Stimulated activated CD4-positive, alpha-beta T cell treated with anti-CD3 and anti-CD28 coated beads, Interleukin-2, amount 100 ng/mL, for 24 hours (primary cell): ENCODE measurements at places on chromosomes 5 and 9.
A peak's percentile ranks its signal among the peaks of the same experiment; 100 is the strongest.

DNA sequence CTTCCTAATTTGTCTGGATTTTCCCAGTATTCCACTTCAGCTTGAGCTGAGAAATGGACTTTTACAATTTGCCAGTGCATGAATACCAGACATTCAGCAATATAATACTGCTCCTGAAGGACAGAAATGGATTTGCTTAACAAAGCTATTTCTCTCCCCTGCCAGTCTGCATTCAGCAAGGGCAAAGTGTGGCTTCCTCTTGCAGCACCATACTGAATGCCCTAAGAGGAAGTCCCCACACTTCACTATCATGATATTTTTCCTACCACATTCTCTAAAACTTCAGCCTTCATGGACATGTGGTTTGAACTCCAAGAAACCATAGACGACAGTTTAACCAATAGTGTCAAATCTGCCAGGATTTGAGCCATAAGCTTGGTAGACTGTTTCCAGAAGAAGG, 19.8 kb upstream of the TLE4 start:
- DNase-seq = no peak

DNA sequence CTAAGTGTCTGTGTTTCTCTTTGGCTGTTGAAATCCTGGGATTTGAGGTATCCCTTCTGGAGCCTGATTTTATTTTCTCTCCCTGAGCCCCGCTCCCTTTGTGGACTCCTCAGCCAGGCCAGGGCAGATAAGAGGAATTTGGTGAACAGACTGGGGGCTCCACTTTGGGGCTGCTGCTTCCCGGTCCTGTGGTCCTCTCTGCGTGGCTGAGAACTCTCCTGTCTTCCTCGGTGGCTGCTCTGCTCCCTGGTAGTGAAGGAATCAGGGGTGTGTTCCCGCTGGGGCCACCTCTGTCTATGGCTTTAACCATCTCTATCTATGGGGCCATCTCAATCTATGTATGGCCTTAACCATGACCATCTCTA, 71.7 kb upstream of the SH3PXD2B start:
- DNase-seq = no peak

GRCh38 chr5:120228262-120229031, 235.7 kb upstream of the PRR16 start:
- DNase-seq = no peak

- no peak for DNase-seq
These were observed 4.5 kb downstream of the EGR1 start for GRCh38 chr5:138469540-138470321.

DNA sequence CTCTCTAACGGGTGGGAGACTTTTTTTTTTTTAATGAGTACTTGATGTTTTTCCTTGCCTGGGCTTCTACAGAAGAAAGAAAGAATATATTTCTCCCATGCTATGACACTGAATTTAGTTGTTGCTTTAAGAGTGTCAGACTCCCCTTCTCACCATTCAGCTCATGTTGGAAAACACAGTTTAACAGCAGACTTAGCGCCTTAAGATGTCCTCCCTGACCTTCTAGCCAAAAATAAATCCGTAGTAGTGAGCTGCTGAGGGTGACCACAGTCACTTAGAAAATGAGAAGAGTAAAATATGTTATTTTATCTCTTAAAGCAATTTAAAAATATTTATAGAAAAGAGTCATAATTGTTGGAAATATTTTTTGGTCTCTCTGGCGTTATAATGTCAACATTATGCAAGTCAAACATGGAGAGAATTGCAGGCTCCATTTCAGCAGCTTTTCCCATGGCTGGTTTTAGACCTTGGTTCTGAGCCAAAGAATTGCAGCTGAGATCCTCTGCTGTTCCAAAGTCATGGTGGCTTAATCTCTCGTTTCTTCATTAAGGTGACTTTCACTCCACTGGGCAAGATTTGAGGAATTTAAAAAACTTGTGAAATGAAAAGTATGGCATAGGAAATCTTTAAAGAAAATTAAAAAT, 143.5 kb downstream of the GHR start:
- DNase-seq = no peak

DNA sequence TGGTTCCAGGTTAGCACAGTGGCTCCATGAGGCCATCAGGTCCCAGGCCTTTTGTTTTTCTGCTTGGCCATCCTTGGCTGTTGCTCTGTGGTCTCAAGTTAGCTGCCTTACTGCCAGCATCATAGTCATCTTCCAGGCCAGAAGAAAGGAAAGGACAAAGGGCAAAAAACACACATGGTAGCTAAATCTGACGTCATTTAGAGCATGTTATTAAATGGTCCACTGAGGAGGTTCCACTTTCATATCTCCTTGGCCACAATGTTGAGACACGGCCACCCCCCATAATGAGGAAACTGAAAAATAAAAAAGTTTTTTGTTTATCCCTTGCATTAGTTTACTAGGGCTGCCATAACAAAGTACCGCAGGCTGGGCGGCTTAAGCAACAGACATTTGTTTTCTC, 106.4 kb upstream of the NIPBL start:
- DNase-seq = no peak

DNA sequence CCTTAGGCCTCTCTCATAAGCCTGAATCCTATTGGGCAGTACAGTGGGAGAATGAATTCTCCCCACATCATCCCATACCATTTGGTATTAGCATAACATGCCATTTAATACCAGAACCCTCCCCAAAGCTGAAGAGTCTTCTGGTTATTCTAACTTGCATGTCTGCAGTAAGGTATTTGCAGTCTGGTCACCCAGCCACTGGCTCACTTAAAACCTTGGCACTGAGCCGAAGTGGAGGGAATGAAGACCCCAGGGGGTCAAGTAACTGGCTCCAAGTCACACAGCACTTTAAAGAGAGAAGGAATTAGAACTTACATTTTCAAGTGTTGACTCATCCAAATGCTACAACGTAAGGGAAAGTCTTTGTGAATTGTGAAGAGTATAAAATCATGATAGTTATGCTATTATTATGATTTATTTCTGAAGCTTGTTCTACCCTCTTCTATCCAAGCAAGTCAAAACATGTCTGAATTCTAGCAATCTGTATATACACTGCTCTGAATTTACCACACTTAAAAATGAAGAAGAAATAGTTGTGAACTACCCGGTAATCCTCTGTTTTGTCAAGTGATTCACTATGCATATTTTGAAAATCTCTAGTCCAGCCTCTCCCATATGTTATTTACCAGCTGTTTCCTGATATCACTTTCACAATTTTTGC, 28.5 kb downstream of the GLRA1 start:
- no peak for DNase-seq

DNA sequence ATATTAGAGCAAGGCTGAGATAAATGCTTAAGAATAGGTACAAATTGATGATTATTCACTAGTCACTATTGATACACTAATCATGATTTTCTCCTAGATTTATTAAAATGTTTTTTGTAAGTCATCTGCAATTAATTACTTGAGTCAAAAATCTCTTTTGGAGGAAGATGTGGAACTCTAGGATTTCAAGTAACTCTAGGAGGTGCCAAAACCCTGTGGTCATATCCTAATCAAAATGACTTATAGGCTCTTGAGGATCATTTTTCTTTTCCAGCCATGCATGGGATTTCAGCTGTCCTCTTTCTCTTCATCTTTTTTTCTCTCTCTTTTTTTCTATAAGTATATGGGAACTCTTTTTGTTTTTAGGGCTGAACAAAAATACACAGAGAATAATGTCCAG, 141.8 kb upstream of the CD180 start:
- DNase-seq = no peak

GRCh38 chr5:143434261-143435209, 31.0 kb upstream of the NR3C1 start:
- peak; percentile 44 for DNase-seq

DNA sequence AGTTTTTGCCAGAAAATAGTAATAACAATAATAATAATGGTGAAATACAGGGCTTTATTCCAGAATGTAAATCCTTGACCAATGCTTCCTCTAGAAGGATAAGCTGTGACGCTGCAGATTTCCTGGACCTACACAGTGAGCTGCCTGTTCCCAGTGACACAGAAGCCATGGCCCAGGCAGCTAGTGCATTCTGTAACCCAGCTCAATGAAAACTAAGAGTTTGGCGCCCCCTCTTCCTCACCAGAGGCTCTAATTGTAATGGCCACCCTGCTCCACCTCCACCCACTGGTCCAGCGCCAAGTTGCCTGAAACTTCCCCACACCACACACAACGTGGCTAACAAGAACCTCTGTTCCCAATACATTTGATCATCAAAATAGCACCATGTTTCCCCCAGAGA, 248.1 kb downstream of the CETN3 start:
- DNase-seq = no peak

- DNase-seq = no peak
These were observed 77.6 kb downstream of the KLHL3 start for GRCh38 chr5:137658324-137658723.

DNA sequence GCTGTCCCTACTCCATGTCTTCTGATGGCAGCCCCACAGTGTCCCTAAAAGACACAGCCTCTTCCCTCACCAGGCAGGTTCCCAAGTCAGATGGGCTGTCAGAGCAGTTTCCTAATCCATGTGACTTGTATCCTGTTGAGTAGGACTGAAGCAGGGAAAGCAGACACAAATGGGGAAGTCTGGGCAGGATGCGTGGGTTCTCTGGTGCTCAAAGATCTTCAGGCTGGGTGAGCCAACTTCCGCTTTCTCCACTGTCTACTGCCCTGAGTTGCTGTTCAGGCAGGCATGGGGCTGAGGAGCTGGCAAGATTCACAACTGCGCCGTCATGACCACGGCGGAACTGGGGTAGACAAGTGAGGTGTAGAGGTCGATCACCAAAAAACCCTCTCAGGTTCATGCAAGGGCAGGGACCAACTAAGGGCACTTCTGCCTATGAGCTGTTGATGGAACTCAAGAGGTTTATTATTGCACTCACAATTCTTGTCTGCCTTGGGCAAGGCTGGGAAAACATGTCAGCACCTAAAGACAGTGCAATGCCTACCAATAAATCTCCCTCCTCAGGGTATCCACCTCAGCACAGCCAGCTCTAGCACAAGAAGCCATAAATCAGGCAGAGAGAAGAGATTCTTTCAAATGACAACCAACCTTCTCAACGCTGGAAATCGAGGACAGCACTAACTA, 83.4 kb downstream of the RAPGEF1 start:
- peak; percentile 60 for DNase-seq

DNA sequence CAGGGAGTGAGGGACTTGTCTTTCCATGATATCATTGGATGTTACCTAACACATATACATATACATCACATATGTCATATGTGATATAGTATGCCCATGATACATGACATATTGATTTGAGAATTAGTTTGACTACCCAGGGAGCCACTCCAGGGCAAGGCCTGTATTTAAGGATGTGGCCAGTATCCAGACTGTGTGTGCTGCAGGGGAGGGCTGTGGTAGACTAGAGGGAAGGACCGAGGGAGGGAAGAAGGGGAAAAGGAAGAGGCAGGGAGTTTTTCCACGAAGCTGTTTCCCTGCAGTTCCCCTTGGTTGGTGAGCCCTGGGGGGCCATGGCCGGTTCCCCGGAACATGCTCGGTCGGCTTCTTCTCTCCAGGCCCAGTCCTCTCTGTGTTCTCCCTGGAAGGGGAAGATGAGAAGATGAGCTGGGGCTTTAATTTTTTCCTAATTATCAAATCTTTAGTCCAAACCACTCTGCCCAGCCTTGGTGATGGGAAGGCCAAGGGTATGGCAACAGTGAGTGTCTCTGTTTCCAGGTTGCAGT, 48.7 kb downstream of the NSUN2 start:
- DNase-seq = no peak

- no peak for DNase-seq
These were observed 387.4 kb downstream of the FGF10 start for GRCh38 chr5:44001675-44002380.

GRCh38 chr9:37281541-37281940, 141.0 kb upstream of the GRHPR start:
- DNase-seq = no peak

- DNase-seq = no peak
These were observed 12.7 kb downstream of the OR1L6 start for GRCh38 chr9:122754825-122755224.
